ENCODE measurements at places on chromosomes 2 and 18.
A peak's percentile ranks its signal among the peaks of the same experiment; 100 is the strongest.

GRCh38 chr2:627340-627709 is 49.9 kb downstream of the TMEM18 start:
- DNase-seq: no peak
- no peaks in the 10 kb centered on the region for H3K36me3 ChIP-seq
- H3K27me3 ChIP-seq: peaks cover 39% of the 10 kb centered on the region
- H3K27ac ChIP-seq: no peak overlapping the region
- no peak overlapping the region for H3K4me3 ChIP-seq

- DNase-seq: no peak
- no peak overlapping the region for H3K4me3 ChIP-seq
- H3K36me3 ChIP-seq: no peaks in the 10 kb centered on the region
- no peaks in the 10 kb centered on the region for H3K27me3 ChIP-seq
- no peaks in the 10 kb centered on the region for H3K4me1 ChIP-seq
- no peak overlapping the region for H3K27ac ChIP-seq
These were observed 58.9 kb upstream of the GATA6 start for GRCh38 chr18:22110461-22110924.

DNA sequence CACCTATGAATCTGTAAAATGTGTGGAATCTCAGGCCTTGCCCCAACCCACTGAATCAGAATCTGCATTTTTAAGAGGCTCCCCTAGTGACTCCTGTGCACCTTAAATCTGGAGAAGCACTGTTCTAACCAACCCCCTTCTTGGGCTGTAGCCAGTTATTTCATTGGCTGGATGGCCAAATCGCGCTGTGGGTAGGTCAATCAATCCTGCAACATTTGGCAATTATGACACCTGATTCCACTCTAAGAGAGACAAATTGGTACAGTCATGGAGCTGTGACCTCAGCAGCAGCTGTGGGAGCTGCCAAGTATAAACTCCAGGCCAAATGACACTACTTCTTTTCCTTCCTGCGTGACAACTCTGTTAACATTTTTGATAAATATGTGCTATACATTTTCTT is 208.7 kb downstream of the CLIP4 start:
- peaks cover 11% of the 10 kb centered on the region for H3K27me3 ChIP-seq
- no peak overlapping the region for H3K4me3 ChIP-seq
- H3K4me1 ChIP-seq: peaks cover 7% of the 10 kb centered on the region
- no peak for DNase-seq
- H3K36me3 ChIP-seq: no peaks in the 10 kb centered on the region

GRCh38 chr2:123040506-123040905 is 984.6 kb upstream of the CNTNAP5 start:
- H3K27me3 ChIP-seq: no peaks in the 10 kb centered on the region
- DNase-seq: no peak
- H3K4me1 ChIP-seq: no peaks in the 10 kb centered on the region
- no peak overlapping the region for H3K4me3 ChIP-seq
- H3K36me3 ChIP-seq: no peaks in the 10 kb centered on the region
- H3K27ac ChIP-seq: no peak overlapping the region

GRCh38 chr2:169771021-169771420 is 27.6 kb upstream of the SSB start:
- no peak overlapping the region for H3K4me3 ChIP-seq
- no peak overlapping the region for H3K27ac ChIP-seq
- no peak for DNase-seq

DNA sequence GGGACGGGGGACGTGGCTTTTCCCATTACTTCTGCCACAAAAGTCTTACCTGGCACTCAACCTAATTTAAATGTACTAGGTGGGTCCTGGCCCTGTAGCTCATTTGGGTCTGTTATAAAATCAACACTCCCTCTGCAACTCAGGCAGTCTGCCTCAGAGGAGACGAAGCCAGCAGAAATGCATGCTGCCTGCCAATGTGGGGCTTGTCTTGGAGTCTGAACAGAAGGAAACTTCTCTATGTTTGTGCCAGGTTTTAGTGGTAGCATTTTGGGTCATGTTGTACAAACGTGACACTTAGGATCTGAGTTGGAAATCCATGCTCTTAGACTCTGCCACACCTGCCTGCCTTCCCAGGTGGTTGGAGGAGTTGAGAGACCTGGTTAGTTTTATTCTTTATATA is 292.5 kb upstream of the FAM98A start:
- DNase-seq: no peak
- no peaks in the 10 kb centered on the region for H3K27me3 ChIP-seq
- H3K27ac ChIP-seq: no peak overlapping the region
- no peaks in the 10 kb centered on the region for H3K4me1 ChIP-seq

- peaks cover 27% of the 10 kb centered on the region for H3K36me3 ChIP-seq
- H3K4me1 ChIP-seq: peaks cover 6% of the 10 kb centered on the region
- no peaks in the 10 kb centered on the region for H3K27me3 ChIP-seq
- H3K27ac ChIP-seq: peak overlapping the region; percentile 41
These were observed 15.2 kb downstream of the SRBD1 start for GRCh38 chr2:45595721-45596435.

DNA sequence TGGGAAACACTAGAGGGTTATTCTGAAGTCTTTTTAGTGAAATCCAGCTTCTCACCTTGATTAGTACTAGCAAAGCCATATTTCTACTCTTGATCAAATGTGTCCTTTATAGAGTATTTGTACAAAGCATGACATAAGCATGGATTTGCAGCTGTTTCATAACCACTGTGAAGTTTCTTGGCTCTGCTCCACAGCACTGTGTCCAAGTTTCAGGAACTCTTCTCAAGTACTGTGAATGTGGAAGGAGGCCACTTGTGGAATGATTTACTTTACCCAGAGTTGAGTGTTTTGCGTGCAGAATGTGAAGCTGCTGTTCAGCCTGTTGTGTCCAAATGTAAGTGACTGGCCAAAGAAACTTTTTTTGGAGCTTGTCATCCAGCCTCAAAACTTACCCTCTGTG is 16.2 kb upstream of the MAPRE2 start:
- no peaks in the 10 kb centered on the region for H3K27me3 ChIP-seq
- H3K36me3 ChIP-seq: peaks cover 4% of the 10 kb centered on the region
- DNase-seq: no peak
- no peak overlapping the region for H3K4me3 ChIP-seq
- peaks cover 10% of the 10 kb centered on the region for H3K4me1 ChIP-seq

DNA sequence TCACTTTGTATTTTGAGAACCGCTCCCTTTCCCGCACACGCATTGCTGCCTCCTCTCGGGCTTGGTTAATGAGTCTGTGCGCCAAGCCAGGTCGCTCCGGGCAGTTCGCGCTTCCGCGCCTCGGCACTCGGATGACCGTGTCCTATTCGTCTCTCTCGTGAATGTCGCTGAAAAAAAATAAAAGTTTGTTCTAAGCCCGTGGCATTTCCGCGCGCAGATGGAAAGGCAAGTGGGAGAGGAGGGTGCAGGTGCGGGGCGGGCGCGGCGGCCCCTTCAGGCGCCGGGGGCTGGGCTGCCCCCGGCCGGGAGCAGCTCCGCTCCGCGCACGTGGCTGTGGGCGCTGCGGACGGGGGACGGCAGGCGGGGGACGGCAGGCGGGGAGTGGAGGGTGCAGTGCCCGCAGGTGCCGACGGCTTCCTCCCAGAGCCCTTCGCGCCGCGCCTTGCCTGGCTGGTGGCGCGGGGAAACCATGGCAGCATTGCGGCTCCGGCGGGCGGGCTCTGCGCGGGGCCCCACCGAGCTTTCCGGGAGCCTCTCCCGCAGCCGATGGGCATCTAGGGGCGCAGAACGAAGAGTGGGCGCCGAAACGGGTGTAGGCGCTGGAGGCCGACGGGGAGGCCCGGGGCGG is 159.6 kb upstream of the SIX2 start:
- H3K36me3 ChIP-seq: no peaks in the 10 kb centered on the region
- DNase-seq: no peak
- no peaks in the 10 kb centered on the region for H3K4me1 ChIP-seq
- no peak overlapping the region for H3K4me3 ChIP-seq
- peaks cover 79% of the 10 kb centered on the region for H3K27me3 ChIP-seq
- no peak overlapping the region for H3K27ac ChIP-seq

DNA sequence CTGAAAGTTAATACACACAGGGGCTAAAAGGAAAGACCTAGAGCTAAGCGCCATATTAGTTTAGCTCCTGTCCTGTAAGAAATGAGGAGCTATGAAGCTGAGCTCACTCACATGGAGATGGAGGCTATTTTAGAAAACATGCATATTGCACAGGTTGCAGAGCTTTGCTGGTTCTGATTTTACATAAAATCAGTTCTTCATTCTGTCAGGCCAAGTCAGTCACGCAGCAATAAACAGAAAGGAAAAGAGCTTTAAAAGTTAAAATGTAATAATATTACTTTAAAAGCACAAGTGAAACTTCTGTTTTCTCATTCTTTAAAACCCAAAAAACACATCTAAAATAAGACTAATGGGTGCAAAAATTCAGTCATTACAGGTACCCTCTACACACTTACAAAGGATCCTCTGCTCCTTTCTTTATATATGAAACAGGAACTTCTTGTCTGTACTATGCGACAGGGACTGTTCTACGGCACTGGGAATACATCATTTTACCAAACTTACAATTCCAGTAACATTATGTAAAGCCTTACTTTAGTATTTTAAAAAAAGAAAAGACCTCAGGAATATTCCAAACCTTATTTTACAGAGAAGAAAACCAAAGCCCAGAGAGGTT is 113.8 kb downstream of the THADA start:
- H3K27ac ChIP-seq: peak overlapping the region; percentile 29
- no peak for DNase-seq
- H3K27me3 ChIP-seq: no peaks in the 10 kb centered on the region
- peaks cover 12% of the 10 kb centered on the region for H3K4me1 ChIP-seq
- H3K4me3 ChIP-seq: no peak overlapping the region

DNA sequence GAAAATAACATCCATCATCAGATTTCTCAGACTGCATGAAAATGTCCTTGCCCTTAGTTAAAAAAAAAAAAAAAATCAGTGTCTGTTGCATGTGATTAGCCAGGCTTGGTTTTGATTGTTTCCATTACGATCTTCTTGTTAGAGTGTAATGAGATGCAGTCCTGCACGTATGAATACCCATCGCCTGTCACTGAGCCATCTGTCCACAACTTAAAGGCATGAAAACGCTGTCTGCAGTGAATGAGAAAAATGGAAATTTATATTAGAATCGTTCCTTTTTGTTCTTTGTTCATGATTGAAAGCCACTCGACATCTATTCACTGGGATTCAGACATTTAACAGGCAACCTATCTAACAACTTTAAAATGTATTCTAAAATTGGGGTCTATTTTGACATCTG is 521.7 kb upstream of the SPHKAP start:
- no peak for DNase-seq
- H3K27me3 ChIP-seq: no peaks in the 10 kb centered on the region
- no peaks in the 10 kb centered on the region for H3K4me1 ChIP-seq
- H3K4me3 ChIP-seq: no peak overlapping the region
- no peak overlapping the region for H3K27ac ChIP-seq
